CD4-positive, alpha-beta T cell treated with Interleukin-15 for 4 hours (primary cell): ENCODE measurements at places on chromosomes 4 and X.

DNA sequence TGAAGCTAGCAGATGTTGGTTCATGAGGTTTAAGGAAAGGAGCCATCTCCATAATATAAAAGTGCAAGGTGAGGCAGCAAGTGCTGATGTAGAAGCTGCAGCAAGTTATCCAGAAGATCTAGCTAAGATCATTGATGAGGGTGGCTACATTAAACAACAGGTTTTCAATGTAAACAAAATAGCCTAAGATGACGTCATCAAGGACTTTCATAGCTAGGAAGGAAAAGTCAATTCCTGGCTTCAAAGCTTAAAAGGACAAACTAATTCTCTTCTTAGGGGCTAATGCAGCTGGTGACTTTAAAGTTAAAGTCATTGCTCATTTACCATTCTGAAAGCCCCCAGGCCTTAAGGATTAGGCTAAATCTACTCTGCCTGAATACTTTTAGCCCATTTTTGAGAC, 141.9 kb downstream of the MID1IP1 start:
- no peak for DNase-seq

GRCh38 chr4:38503689-38504395, 160.2 kb upstream of the KLF3 start:
- DNase-seq = no peak

- DNase-seq = no peak
Observed at GRCh38 chrX:64191281-64192010, 14.1 kb downstream of the AMER1 start.

DNA sequence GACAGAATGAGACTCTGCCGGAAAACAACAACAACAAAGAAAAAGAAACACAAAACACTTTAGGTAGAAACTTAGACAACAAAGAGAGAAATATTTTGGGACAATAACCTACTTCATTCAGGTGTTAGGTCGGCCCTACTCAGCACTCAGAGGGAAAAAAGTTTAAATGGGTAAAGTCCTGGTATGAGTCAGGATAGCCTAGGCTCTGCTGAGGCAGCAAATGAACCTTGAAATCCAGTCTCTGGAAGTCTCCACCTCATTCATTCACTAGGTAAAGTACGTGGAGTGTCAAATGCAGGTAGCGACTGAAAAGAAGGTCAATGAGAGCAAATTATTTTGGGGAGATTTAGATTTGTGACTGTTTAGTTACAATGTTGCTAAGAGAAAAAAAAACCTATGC, 127.4 kb downstream of the FHDC1 start:
- DNase-seq = no peak

- no peak for DNase-seq
Observed at GRCh38 chr4:56755901-56756300, 65.6 kb downstream of the SPINK2 start.

DNA sequence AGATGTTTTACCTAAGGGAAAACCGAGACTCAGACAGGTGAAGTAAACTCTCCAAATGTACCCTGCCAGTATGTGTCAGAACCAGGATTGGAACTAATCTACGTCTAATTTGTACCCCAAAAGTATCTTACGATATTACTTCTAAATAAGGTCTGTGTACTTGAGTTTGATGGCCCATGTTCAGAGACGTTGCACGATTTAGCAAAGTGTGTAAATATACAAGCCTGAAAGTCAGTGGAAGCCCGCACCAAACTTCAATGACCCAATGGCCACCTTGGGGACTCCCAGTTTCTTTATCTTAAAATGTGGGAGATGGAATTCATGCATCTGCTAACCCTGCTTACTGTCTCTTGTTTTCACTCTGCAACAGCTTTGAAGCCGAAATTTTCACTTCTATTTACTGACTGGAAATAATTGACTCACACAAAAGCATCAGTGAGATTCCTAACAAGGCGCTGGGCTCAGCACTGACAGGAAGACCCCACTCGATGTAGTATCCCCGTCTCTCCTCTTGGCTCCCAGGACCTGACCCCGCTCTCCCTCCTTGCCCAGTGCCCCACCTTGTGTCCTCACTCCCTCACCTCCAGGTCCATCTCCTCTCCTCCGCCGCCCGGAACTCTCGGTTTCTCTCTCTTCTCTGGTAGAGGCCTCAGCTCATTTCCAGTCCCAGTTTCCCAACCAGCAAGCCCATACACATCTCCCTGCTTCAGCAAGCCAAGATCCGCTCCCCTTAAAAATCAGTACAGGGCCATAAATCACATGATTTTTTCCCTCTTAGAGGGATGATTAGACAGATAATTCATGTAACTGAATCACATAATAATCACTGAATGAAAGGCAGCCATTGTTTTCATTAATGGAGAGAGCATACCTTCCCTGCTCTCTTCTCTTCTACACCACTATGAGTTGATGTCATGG, 42.8 kb downstream of the ENPP6 start:
- DNase-seq = no peak

DNA sequence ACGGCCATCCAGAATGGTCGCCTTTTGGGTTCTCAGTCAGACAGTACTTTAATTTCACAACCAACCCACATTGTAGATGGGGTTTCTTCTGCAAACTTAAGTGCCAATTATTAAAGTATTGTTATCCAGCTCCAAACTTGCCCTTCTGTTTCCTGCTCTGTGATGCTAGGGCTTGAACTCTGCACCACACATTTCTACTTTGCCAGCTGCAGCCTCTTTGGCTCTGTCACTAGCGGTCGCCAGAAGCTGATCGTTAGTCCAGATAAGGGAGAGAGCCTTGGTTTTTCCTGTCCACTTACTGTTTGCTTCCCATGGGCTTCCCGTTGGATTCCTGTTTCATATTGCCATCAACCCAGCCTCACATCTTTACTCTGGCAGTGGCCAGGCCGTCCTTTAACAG, 196.6 kb downstream of the ASB9 start:
- DNase-seq = no peak

DNA sequence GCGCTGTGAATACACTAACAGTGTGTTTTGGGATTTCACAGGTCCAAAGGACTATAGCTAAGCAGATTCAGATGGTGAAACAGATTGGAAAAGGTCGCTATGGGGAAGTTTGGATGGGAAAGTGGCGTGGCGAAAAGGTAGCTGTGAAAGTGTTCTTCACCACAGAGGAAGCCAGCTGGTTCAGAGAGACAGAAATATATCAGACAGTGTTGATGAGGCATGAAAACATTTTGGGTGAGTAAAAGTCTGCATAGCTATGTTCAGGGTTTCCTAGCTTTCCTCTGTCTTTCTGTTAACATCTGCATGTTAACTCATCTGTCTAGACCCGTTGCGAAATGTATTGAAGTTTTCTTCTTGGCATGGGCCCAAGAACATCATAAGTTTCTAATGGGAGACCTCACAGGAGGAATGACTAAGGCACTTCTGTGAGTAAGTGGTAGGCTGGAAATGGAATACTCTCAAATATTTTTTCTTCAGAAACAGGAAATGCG, 372.1 kb downstream of the BMPR1B start:
- DNase-seq = no peak

DNA sequence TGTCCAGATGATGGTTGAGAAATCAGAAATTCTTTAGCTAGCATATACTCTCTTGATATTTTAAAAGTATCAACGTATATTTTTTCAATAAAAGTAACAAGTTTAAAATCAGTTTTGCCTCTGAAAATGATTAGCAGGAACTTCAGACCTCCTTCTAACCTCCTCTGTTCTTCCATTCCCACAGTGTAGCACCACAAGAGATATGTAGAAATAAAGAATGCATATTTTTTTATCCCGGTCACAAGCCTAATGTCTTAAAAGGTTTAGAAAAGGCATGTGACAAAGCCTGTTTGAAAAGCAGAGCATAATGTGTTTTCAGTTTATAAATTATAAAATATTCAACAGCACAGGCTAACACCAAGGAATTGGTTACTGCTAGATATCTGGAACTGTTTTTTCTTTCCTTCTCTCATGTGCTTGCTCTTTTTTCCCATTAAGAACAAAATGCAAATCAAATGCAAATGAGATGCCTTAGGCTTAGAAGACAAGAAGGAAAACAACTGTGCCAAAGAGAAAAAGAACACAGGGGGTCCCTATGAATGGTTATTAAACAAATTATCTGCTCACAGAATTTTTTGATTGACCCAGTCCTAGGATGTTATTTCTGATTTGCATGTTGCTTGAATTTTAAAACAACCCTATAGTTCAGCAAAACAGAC, 351.7 kb upstream of the FAM241A start:
- DNase-seq = no peak
